ENCODE measurements at places on chromosomes 13 and 19.
A peak's percentile ranks its signal among the peaks of the same experiment; 100 is the strongest.

DNA sequence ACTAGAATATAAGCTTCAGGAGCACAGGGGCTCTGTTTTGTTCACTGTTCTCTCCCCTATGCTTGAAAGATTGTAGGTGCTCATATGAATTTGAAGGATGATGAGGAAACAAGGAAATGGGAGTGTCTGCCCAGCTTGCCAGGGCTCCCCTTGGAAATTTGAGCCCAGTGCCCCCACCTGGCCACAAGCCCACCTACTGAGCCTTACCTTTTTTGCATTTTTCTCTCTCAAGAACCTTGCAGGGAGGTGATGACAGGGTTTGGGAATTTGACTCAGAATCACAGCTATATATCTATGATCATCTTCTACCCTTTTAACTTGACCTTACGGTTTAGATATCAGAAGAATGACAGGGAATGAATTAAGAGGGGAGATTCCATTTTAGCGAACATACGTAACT, 33.8 kb downstream of the SERP2 start:
- DNase-seq, result no peak

DNA sequence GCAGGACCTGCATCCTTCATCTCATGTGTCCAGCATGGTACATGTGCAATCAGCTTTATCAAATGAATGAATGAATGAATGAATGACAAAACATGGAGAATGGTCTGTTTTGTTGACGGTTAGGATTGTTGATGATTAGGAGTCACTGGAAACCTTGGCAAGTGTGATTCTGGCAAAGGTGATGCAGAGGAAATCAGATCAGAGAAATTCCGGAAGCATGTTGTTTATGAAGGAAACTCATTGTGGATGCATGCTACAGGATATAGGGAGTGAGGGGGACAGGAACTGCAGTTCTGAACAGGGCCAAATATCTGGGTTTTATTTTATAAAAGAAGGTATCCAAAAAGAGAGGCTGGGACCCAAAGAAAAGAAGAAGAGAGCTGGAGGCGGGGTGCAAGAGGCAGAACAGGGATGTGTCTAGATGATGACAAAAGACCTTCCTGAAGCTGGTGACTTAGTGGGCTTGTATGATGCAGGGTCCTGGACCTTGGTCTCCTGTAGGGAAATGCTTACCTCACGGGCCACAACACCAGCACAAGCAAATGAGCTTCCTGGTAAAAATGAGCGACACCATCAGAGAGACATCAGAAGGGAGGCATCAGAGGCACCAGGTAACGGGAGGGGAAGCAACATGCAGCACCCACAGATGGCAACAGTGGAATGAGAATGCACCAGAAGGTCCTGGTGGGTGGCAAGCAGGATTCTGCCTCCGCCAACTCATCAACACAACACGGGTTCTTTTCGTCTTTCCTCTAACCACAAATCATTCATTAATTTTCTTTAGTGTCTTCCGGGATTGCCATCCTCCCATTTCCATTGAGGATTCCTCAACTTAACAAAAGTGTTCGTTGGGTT, 159.6 kb downstream of the FOXO1 start:
- DNase-seq, result no peak

GRCh38 chr19:31294189-31294588, 55.0 kb downstream of the TSHZ3 start:
- DNase-seq, result no peak

- DNase-seq, result no peak
These were observed 2.1 kb upstream of the VWA8 start for GRCh38 chr13:41962994-41963393.

GRCh38 chr13:74171641-74172040, 37.4 kb upstream of the KLF12 start:
- DNase-seq, result no peak

DNA sequence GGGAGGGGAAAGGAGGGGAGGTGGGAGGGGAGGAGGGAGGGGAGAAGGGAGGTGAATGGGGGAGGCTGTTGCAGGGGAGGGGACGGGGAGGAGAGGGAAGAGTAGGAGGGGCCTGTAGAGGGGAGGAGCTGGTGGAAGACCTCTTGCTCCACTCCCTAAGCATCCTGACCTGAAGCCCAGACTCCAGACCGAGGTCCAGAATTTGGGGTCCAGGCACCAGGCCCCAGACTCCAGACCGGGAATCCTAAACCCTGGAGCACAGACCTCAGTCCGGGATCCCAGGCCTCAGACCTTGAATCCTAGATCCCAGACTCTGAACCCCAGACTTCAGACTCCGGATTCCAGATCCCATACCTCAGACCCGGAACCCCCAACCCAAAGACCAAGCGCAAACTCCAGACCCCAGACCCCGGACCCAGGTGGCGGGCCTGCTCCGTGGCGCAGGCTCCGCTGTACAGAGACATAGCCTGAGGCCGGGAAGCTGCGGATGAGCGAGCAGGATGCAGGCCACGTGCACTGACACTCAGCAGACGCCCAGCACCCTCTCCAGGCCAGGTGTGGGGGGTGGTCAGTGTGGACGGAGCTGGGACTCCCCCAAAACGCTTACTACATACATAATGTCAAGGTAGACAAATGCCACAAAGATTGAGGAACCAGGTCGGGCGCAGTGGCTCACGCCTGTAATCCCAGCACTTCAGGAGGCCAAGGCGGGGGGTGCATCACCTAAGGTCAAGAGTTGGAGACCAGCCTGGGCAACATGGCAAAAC, 710 bp upstream of the BTBD2 start:
- DNase-seq, result peak; percentile 83

DNA sequence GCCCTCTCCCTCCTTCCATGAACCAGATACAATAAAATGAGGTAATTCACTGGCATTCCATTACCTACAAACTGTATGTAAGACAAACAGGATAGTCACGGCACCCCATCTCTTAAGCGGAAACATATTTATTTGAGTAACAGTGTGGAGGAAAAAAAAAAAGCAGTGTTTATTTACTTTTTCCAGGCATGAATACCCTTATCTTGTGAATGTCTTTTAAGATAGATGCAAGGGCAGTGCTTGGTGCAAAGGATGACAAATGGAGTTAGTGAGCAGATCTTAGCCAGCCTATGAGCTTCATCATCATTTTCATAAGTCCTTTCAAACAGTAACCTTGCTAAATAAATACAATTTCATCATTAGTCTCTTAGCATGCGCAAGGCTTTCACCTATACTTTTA, 1661.8 kb upstream of the SPRY2 start:
- DNase-seq, result no peak

- peak; percentile 45 for DNase-seq
These were observed 30.1 kb upstream of the CCDC124 start for GRCh38 chr19:17902701-17903100.

GRCh38 chr19:44758596-44758995, 10.1 kb downstream of the BCL3 start:
- DNase-seq, result no peak

Data from fibroblast of skin of back (primary cell).